ENCODE measurements at places on chromosomes 16 and 17.

- no peak for DNase-seq
Observed at GRCh38 chr17:27446569-27447301, 9.5 kb upstream of the KSR1 start.

- no peak for DNase-seq
Observed at GRCh38 chr16:9438991-9439390, 347.5 kb downstream of the HAPSTR1 start.

GRCh38 chr17:58312829-58313228, 15.8 kb downstream of the TSPOAP1 start:
- DNase-seq = no peak

DNA sequence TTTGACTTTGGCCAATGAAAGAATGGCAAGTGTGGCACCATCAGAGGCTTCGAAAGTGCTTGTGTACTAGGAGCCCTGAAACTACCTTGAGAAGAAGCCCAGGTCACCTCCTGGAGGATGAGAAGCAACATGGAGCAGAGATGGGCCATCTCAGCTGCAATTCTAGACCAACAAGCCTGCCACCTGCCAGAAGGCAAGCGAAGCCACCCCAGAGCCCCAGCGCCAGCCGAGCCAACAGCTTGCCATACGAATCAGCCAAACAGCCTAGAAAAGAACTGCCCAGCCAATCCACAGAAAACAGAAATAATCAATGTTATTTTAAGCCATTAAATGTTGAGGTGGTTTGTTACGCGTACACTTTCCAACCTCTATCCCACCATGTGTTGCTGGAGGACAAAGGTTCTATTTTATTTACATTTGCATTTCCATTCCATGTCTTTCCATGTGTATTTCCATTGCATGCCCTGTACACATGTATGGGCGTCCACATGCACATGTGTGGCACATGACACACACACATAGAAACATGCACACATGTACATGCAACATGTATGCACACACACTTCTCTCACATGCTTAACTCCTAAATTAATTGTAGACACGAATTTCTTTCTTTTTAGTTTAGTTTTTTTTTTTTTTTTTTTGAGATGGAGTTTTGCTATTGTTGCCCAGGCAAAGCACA, 144.3 kb upstream of the TNRC6C start:
- no peak for DNase-seq

Measured in CD4-positive, alpha-beta T cell treated with Interleukin-12 subunit alpha and Interleukin-12 subunit beta, for 1 hour (primary cell).